Type B pancreatic cell (in vitro differentiated cells): ENCODE measurements at places on chromosomes 4 and X. TPM values are rescaled to one million over a fixed set of nuclear protein-coding genes. Genes with fewer than 3 reads are reported as not detected.

GRCh38 chrX:153765138-153766079 is 1.4 kb downstream of the PLXNB3 start:
- H3K4me1 ChIP-seq = no peaks in the 10 kb centered on the region
- H3K27ac ChIP-seq = no peak overlapping the region
- no peak for DNase-seq
- H3K4me3 ChIP-seq = no peak overlapping the region
- H3K27me3 ChIP-seq = no peaks in the 10 kb centered on the region
- no peaks in the 10 kb centered on the region for H3K36me3 ChIP-seq

- H3K4me3 ChIP-seq = no peak overlapping the region
- H3K27ac ChIP-seq = no peak overlapping the region
- peaks cover 5% of the 10 kb centered on the region for H3K4me1 ChIP-seq
These were observed 13.2 kb downstream of the NEIL3 start for GRCh38 chr4:177322881-177323280.

ZNF711 gene
- 14.6 and 25.7 TPM in 2 replicates for total RNA-seq

DNA sequence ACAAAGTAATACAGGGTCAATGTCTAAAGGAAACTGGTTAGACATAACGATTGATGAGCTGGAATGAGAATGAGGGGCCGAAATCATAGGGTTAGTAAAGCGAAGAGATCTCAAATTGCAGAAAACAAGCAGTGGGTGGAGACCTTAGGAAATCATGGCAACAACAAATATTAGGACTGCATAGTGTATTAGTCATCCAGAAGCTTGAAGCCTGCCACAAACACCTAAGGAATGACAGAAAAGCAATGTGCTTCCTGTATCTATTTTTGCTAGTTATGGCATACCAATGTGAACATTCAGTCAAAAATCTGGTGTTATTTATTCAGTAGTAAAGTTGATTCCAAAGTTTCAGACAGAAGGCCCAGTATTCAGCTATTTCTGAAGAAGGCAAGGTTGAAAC is 410.9 kb upstream of the CT83 start:
- no peak for DNase-seq
- H3K36me3 ChIP-seq = no peaks in the 10 kb centered on the region
- H3K27ac ChIP-seq = peak overlapping the region; percentile 16
- peaks cover 4% of the 10 kb centered on the region for H3K4me1 ChIP-seq
- H3K4me3 ChIP-seq = no peak overlapping the region

GRCh38 chr4:24630937-24631336 is 46.6 kb upstream of the DHX15 start:
- H3K36me3 ChIP-seq = no peaks in the 10 kb centered on the region
- H3K4me1 ChIP-seq = no peaks in the 10 kb centered on the region
- no peak overlapping the region for H3K27ac ChIP-seq
- H3K4me3 ChIP-seq = no peak overlapping the region
- peaks cover 1% of the 10 kb centered on the region for H3K27me3 ChIP-seq

EDA2R gene
- total RNA-seq = 13.2 and 13.3 TPM in 2 replicates

ANK2 gene
- total RNA-seq = 18.6 and 27.7 TPM in 2 replicates
